NCI-H446 (cell line): ENCODE measurements at places on chromosomes 12 and 14.

- peak; percentile 54 for DNase-seq
Observed at GRCh38 chr12:122834921-122835749, at the start of gene HIP1R. HIP1R (plus strand) TSS chr12:122835457; CDS start chr12:122835551, 94 bp downstream.

GRCh38 chr14:91341751-91342154 is 75.9 kb downstream of the CCDC88C start:
- DNase-seq: no peak

DNA sequence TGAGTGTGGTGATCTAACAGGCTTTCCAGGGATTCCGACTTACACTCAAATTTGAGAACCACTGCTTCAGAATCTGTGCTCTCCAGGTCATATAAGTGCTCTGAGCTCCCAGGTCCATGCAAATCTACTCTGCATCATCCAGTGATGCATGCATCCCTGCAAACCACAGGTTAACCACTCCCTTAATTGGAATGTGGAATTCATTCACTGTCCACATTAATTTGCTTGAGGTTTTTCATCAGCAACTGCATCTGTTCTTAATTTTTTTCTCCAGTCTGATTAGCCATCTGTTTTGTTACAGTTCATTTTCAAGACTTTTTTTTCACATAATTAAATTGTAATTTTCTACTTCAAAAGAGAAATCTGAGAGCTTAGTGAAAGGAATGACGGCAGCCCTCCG is 43.4 kb upstream of the RIN3 start:
- DNase-seq: no peak

- DNase-seq: no peak
Observed at GRCh38 chr14:94681300-94682060, 69.3 kb downstream of the SERPINA3 start.

DNA sequence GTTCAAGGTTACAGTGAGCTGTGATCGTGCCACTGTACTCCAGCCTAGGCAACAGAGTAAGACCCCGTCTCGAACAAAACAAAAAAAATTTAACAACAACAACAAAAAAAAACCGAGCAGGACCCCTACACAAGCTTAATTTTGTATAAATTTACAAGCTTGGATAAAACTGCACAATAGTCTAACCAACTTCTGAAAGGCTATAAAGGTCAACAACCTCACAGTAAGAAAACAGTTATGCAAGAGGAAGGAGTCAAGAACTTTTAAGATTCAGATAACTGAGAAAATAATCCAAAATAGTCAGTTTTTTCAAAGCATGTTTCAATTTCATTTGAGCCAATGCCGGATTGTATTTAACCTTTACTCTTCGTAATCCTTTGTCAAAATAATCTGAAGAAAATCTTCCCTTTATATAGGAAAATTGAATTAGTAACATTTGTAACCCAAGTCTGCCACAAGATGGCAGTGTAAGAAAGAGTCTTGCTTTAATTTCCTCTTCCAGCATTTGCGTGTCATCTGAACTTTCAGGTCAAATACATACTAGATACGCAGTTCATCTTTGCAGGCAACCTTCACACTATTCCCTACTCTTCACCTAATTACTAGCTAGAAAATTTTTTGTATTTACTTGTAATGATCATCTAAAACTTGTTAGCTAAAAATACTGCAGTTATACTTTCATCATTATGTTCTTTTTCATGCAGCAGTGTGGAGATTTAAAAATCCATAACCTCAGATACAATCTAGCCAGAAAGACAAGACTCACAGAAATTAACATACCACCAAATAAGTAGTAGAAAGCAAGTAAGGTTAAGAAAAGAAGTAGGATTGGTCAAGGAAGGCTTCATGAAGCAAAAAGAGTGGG is 5.8 kb downstream of the CCNB1IP1 start:
- peak; percentile 75 for DNase-seq

DNA sequence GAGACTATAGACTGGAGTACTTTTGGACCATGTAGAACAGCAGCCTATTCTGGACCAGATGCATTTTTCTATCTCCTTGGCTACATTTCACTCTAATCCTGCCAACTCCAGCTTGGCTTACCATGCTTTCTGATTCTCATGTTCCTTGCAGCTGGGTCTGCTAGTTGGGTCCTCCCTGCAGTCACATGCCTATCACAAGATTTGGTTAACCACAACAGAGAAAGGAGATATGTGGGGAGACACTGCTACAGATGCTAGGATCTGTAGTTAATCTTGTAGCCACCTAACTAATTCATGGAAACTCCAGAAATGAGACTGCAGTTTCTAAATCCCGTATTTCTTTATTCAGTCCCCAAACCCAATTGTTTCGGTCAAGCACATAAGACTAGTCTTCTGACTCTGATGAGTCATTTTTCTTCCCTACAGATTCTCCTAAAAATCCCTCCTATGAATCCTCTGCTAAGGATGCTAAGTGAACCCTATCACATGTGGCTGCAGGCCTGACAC is 410.6 kb downstream of the DAD1 start:
- peak; percentile 54 for DNase-seq

GRCh38 chr12:124563401-124563800 is 4.0 kb downstream of the NCOR2 start:
- DNase-seq: peak; percentile 77

DNA sequence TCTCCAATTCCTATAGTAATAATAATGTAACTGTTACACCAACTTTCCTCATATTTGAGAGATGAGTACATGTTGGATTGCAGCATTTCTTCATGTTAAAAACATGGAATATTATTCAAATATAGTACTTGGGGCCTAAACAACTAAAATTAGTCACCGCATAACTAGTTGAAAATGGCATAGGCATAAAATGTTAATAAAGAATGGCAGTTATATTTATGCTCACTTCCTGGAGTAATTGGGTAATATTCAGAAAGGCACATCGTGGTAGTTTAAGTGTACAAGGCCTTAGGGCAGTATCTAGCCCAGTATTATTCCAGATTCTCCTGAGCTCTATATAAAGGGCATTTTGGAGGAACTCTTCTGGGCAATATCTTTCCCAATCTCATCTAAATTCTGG is 46.0 kb downstream of the ERGIC2 start:
- no peak for DNase-seq

- no peak for DNase-seq
Observed at GRCh38 chr14:105855246-105855892, 329.0 kb downstream of the TMEM121 start.
